Activated naive CD4-positive, alpha-beta T cell treated with anti-CD3 and anti-CD28 coated beads, Interleukin-2, amount 50 U/mL, for 16 hours (primary cell): ENCODE measurements at places on chromosomes 3 and 15.

- no peak for DNase-seq
Observed at GRCh38 chr3:70179111-70179510, 133.3 kb downstream of the MDFIC2 start.

DNA sequence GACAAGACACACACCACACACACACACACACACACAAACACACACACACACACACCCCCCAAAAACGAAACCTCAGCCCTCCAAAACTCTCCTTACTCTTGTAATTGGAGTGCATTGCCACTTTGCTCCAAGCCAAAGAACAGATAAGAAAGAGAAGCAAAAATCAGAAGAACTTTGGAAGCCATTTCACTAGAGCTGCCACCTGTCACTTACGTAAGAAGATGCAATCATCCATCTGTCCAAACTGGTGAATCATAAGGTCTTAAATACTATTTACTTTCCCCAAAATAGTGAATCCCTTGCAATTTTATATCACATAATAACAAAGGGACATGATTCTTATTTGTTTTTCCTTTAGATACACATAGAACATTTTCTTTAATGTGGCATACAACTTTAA, 285.4 kb downstream of the ZBTB20 start:
- DNase-seq = no peak

DNA sequence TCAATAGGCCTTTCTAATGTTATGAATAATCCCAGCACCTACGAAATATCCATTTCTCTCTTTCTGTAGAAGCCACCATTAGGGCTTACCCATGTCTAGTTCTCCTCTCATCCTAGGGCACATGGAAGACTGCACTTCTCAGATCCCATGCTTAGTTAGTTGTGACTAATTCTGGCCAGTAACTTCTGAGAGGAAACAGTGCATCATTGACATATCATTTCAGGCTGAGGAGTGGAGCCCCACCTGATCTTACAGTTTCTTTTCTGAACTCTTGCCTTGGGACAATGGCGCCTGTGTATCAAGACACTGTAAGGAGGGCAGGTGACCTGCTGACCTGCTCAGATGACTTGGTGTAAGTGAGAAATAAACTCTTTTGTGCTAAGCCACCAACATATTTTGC, 39.4 kb upstream of the TBL1XR1 start:
- no peak for DNase-seq

- DNase-seq = no peak
Observed at GRCh38 chr15:95131131-95131556, 899.8 kb downstream of the MCTP2 start.

DNA sequence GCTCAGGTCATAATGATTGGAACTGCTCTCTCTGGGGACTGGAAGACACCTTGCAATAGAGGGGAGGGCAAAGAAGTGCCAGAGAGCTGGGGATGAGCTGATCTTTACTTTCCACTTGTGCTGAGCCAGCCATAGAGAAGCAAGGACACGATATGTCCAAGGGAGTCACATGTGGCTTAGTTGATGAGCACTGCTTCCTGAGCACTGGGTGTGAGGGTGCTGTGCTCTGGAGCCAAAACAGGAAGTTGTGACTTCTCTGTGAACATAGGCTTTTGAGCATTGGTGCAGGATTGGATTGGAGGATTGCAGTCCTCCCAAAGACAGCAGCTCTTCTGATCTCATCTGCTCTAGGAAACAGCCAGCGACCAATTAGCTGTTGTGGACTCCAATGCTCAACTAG, 6.7 kb downstream of the PARP14 start:
- DNase-seq = no peak

- no peak for DNase-seq
Observed at GRCh38 chr3:13332740-13333139, 87.4 kb downstream of the NUP210 start.

DNA sequence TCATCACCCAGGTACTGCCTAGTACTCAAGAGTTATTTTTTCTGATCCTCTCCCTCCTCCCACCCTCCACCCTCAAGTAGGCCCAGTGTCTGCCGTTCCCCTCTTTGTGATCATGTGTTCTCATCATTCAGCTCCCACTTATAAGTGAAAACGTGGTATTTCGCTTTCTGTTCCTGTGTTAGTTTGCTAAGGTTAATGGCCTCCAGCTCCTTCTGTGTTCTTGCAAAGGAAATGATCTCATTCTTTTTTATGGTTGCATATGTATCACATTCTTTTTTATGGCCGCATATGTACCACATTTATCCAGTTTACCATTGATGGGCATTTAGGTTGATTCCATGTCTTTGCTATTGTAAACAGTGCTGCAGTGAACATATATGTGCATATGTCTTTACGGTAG, 8.2 kb upstream of the GANC start:
- DNase-seq = no peak

- no peak for DNase-seq
Observed at GRCh38 chr3:11289864-11290263, 17.7 kb downstream of the ATG7 start.

- no peak for DNase-seq
Observed at GRCh38 chr3:194973366-194974000, 287.8 kb downstream of the FAM43A start.

DNA sequence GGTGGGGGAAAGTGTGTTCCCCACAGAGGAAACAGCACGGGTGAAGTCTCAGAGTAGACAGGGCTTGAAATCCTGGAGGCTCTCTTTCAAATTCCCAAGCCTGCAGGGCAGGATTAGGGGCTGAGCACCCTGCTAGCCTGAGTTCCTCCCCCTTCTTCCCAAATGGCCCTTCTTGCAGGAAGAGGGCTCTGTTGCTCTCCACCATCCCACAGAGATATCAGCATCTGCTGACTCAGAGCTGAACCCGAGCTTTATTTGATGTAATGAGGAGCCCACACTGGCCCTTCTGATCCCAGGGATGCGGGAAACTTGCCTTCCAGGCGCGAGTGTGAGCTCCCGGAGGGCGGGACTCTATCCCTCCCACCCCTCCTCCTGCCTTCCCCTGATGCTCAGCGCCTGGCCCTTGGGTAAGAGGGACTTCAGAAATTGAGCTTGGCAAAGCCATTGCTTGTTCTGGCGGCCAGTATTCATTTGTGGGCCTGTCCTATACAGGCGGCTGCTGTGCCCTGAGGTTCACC, 1.4 kb upstream of the STRA6 start:
- no peak for DNase-seq

DNA sequence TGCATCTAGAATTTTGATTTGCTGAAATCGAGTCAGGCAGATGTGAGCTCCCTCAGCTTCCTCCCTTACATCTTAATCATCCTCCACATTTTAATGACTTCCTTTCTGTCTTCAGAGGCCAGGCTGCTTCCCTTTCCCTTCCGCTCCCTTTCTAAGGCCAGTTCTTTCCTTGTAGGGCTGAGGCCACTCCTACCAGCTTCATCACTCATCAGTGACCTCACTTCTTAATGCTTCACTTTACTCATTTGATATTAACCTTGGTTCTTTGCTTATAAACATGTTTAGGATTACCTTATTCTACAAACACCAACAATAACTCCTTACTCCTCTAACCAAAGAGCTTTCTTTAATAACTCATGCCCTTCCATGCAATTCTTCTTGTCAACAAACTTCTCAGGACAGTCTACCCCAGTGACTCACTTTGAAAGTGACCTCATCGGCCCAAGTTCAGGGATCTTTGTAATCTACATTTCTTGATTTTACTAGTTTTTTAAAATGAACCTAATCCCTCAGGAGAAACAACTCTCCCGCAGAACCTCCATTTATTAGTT, 23.9 kb downstream of the ILDR1 start:
- DNase-seq = no peak

DNA sequence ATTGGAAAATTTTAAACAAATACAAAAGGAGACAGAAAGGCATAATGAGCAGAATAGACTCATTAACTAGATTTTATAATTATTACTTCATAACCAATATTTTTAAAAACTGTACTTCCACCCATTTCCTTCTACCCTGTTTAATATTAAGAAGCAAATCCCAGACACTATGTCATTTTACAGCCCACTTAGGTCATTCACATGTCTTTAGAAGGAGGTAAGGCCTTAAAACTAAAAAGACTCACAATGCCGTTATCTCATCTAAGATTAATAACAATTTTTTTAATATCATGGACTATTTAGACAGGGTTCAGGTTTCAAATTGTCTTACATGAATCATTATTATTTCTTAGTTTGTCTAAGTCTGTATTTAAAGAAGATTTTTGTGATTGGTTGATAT, 217.2 kb downstream of the NFKBIZ start:
- no peak for DNase-seq

DNA sequence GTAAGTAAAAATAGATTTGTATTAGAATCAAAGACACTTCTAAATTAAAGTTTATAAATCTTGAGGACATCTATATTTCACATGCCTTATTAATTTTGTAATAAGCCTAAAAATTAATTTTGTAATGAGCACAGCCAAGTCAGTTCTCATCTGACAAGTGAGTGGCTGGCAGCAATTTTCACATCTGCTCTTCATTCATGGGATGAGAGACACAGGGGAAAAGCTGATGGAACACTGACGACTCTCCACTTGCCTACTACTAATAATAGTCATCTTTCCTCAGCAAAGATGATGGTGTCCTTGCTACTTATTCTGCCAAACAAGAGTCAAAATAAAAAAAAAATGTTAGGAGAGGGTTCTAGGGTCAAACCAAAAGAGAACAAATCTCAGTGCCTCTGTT, 14.4 kb upstream of the CMSS1 start:
- no peak for DNase-seq

- DNase-seq = no peak
Observed at GRCh38 chr15:65038836-65039235, 6.4 kb upstream of the SLC51B start.

- no peak for DNase-seq
Observed at GRCh38 chr3:182715006-182715405, 78.3 kb upstream of the ATP11B start.
